Stimulated activated CD4-positive, alpha-beta T cell treated with anti-CD3 and anti-CD28 coated beads, TNF-alpha, amount 100 ng/mL, for 1 hour (primary cell): ENCODE measurements at places on chromosomes 2 and 18.

DNA sequence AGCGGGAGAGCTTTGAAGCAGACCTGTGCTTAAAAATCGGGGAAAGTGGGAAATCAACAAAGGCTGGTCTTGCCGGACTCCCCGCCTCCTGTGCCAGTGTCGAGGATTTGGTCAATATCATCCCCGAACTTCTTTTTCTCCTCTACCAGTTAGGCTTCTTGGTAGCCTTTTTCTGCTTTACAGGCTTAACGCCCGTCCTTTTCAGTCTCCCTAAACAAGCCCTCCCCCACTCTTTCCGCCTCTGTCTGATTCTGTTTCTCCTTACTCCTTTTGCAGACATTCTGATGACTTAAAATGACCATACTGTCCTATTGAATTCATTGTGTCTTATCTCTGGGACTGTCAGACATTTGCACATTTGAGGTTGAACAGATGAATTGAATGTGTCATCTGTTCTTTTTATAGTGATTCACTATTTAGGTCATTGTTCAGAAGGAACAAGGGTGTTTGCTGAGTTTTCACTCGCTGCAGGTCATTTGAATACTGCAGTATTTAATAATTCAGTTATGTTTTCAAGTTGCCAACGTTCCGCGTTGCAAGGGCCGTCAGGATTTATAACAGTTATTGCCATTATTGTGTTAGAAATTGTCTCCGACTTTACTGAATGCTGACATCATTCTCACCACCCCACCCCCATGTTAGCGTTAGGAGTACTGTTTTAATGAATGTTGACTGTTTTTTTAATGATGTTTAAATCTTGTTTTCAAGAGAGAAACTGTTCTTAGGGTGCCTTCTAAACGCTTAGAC, 1.1 kb downstream of the ITGAV start:
- no peak for DNase-seq

- DNase-seq: no peak
These were observed 742.3 kb upstream of the SLC8A1 start for GRCh38 chr2:41194230-41194629.

DNA sequence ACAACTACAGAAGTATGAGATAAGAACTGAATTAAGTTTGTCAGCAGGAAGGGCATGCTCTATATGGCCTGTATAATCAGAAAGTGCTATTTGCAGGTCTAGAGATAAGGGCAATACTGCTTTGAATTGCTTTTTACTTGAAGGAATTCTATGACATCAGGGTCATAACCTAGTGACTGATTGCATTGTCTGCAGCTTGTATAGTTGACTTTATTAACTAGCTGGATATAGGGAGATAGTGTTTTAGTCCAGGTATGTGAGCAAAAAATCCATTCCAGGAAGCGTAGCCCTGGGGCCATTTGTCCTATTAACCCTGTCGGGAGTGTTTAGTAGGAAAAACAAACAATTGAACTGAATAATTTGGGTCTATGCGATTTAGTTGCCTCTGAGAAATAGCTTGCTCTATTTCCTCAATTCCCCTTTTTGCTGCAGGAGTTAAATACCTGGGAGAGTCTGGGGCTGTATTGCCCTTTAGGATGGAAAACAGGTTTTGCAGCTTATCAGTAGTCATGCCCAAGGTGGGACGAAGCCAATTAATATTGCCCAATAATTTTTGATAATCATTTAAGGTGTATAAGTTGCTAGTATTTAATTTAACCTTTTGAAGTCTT, 30.0 kb downstream of the HTR2B start:
- no peak for DNase-seq

DNA sequence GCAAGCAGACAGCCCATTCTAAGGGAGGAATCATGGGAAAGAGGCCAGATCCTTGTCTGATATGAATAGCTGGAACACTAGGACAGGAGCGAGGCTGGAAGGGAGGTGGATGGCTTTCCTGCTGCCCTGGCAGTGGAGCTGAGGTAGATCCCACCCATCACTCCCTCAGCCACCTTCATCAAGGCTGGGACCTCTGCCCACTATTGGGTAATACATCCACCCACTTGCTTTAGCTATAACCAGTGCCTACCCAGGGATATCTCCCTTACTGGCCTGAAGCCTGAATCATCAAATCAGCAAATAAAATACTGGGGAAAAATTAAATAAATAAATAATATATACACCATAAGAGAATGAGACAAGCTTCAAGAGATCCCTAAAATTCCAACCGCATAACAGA, 183.2 kb upstream of the KYNU start:
- DNase-seq: no peak

DNA sequence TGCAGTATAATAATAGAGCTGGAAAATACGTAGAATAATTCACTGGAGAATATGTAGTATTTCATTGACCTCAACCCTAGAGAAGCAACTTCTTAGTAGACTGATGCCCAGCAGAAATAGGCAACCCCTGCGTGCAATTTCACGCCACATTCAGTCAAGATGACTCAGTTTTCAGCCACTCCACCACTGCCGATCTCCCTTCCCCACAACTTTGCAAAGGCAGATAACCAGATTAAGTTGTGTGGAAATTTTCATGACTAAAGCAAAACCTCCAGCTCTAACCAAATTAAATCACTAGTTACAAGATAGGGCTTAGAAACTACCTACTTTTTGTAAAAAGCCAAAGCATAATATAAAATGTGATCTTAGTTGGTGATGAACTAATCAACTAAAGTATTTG, 63.3 kb upstream of the STK17B start:
- no peak for DNase-seq

GRCh38 chr2:207284556-207285472, 119.1 kb upstream of the KLF7 start:
- no peak for DNase-seq

DNA sequence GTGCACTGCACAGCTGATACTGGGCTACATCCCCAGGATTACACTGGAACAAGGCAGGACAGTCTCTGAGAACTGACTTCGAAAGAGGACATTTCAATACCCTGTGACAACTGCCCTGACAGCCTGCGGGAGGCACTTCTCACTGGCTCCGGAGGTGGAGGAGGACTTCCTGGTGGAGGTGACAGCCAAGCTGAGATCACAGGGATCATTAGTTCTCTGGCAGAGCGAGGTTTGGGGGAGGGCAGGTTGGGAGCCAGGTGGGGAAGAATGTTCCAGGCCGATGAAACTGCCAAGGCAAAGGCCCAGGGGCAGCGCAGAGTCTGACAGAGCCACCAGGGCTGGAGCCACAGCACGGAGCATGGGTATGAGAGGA, 28.0 kb upstream of the NPAS2 start:
- DNase-seq: no peak

DNA sequence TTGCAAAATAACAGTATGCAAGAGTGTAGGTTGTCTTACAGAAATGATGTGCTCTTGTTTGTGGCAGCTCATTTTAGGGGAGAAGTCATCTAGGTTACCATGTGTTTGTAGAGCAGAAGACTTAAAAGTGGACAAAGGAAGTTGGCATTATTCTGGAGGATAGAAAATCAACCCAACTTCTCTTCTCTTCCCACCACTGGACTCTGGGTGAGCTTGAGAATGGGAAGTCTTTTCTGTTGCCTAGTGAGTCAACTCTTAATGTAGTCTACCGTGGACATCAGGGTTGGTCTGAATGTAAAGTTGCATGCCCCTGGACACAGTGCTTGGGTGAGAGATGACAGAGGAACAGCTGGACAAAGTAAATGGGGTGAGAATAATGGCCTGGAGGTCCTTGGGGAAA, 98.3 kb downstream of the FMNL2 start:
- no peak for DNase-seq

DNA sequence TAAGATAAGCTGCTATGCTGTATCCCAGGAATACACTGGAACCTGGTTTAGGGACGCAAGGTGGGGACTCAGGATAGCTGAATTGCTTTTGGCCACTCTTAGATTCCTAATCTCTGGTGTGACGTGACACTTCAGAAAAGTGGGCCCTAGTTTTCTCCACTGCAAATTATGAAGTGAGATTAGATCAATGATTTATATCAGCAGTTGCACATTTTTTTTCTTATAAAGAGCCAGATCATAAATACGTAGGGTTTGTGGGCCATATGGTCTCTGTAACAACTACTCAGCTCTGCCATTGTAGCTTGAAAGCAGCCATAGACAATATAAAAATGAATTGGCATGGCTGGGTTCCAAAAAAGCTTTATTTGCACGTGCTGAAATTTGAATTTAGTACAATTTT, 85.4 kb upstream of the CPO start:
- no peak for DNase-seq

- no peak for DNase-seq
These were observed 15.5 kb downstream of the ITPRID2 start for GRCh38 chr2:181907057-181907456.

DNA sequence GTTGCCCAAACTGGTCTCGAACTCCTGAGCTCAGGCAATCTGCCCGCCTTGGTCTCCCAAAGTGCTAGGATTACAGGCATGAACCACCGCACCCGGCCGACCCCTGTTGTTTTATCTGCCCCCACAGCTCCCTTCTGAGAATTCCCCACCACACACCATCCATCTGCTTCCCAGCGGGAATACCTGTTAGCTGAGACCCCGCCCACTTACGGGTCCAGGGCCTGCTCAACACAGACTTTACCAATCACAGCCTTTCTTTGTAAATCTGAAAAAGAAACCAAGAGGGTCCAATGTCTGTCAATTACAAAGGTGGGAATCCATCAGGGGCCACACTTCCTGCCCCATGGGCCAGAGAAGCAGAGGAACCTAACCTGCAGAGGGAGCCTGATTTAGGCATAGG, 14.2 kb upstream of the CABLES1 start:
- DNase-seq: no peak

DNA sequence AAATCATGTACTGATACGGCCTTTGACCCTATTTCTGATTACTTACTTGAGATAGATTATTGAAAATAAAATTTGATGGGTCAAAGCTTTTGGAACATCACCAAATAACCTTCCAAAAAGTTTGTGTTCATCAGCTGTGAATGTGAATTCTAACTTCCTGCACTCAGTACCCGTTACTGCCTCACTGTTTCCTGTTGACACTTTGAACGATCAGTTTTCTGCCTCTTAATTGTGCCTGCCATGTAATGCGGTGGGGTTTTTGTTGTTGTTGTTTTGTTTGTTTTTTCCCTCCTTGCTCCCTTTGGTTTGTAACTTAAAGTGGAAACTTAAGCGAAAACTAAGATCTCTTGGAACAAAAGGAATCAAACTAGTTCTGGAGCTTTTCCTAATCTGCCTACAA, 18.9 kb downstream of the ATG16L1 start:
- no peak for DNase-seq

DNA sequence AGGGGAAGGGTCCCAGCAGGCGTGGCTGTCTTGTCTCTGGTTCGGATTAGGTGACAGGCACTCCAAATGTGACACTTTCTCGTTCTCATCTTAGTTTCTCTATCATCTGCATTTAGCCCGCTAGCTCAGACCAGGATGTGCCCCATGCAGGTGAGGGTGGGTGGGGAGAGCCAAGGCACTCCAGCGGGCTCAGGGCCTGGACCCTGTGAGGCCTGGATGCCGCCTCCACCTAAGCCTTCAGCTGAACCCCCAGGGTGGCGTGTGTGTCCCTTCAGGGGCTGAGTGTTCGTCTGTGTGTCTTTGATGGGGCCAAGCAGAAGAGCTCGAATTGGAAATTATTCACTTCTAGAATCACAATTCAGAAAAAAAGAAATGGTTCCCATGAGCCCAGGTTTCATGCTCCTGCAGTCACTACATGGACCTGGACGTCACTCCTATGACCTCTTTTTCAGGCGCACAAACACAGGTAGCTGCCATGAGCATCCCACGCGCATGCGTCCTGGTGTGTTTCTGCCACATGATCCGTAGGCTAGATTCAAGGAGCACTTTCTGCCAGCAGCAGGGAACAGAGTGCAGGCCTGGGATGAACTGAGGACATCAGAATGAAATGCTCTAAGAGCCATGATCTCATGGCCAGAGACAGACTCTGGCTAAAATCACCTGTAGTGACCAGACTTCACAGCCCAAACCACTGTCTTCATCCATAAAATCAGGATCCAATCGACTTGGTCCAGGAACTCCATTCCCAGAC, 25.8 kb downstream of the CIDEA start:
- DNase-seq: no peak

DNA sequence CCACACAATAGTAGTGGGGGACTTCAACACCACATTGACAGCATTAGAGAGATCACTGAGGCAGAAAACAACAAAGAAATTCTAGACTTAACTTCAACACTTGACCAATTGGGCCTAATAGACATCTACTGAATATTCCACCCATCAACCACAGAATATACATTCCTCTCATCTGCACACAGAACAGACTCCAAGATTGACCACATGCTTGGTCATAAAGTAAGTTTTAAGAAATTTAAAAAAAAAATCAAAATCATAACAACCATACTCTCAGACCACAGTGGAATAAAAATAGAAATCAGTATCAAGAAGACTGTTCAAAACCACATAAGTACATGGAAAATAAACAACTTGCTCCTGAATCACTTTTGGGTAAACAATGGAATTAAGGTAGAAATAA, 9.0 kb upstream of the FLACC1 start:
- no peak for DNase-seq

- no peak for DNase-seq
These were observed 124.9 kb upstream of the ZNF236 start for GRCh38 chr18:76697441-76697901.

- DNase-seq: no peak
These were observed 21.2 kb downstream of the GRB14 start for GRCh38 chr2:164599954-164600589.

GRCh38 chr2:8617048-8617447, 64.8 kb upstream of the ID2 start:
- no peak for DNase-seq

GRCh38 chr2:16050261-16050907, 110.0 kb downstream of the MYCN start:
- no peak for DNase-seq

DNA sequence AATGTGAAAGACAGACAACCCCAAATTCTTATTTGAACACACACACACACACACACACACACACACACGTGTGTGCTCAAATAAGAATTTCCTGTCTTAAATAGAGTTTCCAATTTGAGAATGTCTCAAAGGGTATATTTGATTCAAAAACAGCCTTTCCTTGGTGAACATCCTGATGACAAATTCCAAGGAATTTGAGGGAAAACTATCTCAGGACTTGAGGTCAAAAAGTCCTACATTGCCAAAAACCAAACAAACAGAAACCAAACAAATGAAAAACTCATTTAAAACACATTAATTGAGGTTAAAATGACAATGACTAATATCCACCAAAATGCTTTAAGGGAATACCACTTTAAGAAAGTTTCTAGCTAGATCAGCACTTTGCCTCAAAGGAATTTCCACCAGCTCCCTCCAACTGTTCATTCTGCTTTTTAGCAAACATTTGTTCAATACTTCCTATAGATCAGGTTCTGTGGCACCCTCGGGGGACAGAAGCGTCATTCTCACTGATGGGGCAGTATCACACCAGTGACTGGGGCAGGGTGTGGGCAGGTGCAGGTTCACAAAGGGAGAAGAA, 232.1 kb upstream of the TRIB2 start:
- no peak for DNase-seq

GRCh38 chr2:117794668-117795067, 19.8 kb upstream of the DDX18 start:
- no peak for DNase-seq

DNA sequence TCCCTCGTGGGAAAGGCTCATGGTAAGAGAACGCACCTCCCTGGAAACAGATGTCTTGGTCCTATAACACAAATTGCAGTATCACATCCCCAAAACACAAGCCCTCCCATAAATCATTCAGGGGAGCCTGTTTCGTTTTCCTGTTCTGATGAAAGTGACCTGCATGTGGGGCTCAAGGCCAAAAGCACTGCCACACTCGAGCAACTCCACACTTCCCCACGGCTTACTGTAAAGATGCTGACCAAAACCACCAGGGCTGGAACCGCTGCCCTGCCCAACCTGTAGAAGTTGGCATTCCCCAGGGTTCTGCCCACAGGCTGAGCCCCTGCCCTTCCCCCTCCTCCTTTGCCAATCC, 139.7 kb downstream of the BCL11A start:
- no peak for DNase-seq

GRCh38 chr2:112730791-112731190, 10.0 kb downstream of the NT5DC4 start:
- no peak for DNase-seq
